ENCODE measurements at places on chromosomes 4 and X.
A peak's percentile ranks its signal among the peaks of the same experiment; 100 is the strongest.

DNA sequence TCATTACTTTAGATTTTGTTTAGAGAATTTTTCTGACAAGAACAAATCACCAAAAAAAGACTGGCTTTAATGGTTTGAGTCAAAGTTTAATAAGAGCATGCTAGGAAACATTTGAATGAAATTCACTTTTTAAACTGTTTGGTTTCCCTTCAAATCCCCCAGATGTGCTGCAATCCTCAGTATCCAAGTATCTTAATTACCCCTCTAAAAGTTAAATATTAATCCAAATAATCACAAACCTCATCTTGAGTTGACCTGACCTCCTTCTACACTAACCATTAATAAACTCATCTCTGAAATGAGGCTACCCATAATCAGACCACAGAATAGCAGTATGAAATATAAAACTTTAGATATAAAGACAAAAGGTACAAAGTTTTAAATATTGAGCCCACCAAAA, 10.1 kb downstream of the DHX15 start:
- H3K36me3 ChIP-seq: peaks cover 100% of the 10 kb centered on the region
- H3K27me3 ChIP-seq: no peaks in the 10 kb centered on the region
- no peak overlapping the region for H3K4me3 ChIP-seq
- no peak for DNase-seq

DNA sequence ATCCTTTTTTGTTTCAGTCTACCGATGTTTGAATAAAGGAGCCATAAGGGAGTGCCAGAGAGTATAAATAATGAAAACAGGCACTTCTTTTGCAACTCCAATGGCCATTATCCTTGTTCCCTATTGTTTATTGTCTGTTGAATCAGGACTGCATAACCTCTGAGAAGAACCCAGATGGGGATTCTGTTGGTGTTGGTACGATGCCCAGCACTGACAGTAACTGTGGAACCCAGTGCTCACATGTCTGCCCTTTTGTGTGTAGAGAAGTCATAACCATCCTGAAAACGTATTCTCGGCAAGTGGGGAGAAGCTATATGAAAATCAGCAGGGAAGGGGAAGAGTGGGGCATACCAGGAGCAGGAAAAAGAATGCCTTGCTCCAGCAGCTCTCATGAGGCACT, 195.1 kb upstream of the EDNRA start:
- no peak for DNase-seq
- no peak overlapping the region for H3K4me3 ChIP-seq
- no peaks in the 10 kb centered on the region for H3K27me3 ChIP-seq
- no peaks in the 10 kb centered on the region for H3K4me1 ChIP-seq
- H3K27ac ChIP-seq: no peak overlapping the region

DNA sequence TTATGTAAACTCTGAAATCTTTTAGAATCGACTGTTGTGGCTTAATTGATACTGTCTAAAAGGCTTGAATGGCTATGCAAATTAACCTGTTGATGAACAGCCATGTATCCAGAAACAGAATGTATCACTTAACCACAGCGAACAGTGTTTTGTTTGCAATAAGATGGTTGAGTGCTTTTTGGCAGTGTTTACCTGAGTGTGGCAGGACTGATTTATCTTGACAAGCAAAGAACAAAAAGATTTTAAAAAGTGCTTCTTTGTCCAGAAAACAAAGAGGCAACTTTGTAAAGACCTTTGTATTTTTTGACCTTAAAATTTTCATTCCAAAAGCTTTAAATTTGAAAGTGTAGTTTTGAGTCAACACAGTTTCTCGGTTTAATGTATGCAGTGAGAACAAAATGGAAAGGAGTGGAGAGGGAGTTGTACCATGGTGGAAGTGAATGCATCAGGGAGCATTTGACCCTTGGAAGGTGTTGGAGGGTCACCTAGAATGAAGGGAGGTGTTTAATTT, 18.0 kb downstream of the ARHGAP10 start:
- H3K36me3 ChIP-seq: no peaks in the 10 kb centered on the region
- DNase-seq: no peak
- H3K4me3 ChIP-seq: no peak overlapping the region

DNA sequence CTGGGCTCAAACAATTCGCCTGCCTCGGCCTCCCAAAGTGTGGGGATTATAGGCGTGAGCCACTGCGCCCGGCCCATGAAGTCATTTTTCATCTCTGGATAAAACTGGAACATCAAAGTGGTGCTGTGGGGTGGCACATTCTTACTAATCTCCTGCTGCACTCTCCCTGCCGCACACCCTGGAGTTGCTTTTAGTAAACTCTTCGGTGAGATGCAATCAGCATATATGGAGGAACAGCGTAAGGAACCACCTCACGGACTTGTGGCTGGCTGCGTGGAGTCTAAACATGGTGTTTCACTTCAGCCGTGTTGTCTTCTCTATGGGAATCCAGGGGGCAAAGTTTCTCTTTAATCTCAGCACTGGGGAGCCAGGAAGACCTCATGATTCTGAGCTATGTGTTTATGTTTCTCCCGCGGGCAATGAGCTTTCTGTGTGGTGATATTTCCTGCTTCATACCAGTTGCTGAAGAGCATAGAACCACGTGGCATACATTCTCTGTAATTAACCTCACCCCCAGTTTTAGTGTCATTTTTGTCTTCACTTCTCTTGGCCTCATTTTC, 2.1 kb upstream of the RHOH start:
- H3K27me3 ChIP-seq: no peaks in the 10 kb centered on the region
- H3K4me3 ChIP-seq: peak overlapping the region; percentile 91
- H3K27ac ChIP-seq: peak overlapping the region; percentile 95
- H3K4me1 ChIP-seq: peaks cover 65% of the 10 kb centered on the region

GRCh38 chrX:107429090-107429489, 20.4 kb upstream of the FRMPD3 start:
- no peaks in the 10 kb centered on the region for H3K36me3 ChIP-seq
- no peak overlapping the region for H3K4me3 ChIP-seq
- no peak for DNase-seq
- no peak overlapping the region for H3K27ac ChIP-seq

- no peak overlapping the region for H3K27ac ChIP-seq
- DNase-seq: no peak
- no peak overlapping the region for H3K4me3 ChIP-seq
- peaks cover 44% of the 10 kb centered on the region for H3K27me3 ChIP-seq
- peaks cover 6% of the 10 kb centered on the region for H3K4me1 ChIP-seq
These were observed 60.2 kb upstream of the MAOA start for GRCh38 chrX:43595931-43596330.

GRCh38 chr4:1777822-1778641, 15.1 kb upstream of the FGFR3 start:
- no peaks in the 10 kb centered on the region for H3K4me1 ChIP-seq
- no peaks in the 10 kb centered on the region for H3K36me3 ChIP-seq
- DNase-seq: no peak
- H3K27ac ChIP-seq: no peak overlapping the region

All from activated T-cell treated with anti-CD3 and anti-CD28 coated beads, Interleukin-2, amount 50 U/mL, for 24 hours (primary cell).